Endothelial cell of umbilical vein (primary cell): ENCODE measurements at places on chromosomes 2 and 18. TPM values are rescaled to one million over a fixed set of nuclear protein-coding genes. Genes with fewer than 3 reads are reported as not detected.

GRCh38 chr2:171459498-171459897 is 25.5 kb downstream of the DCAF17 start:
- peaks cover 8% of the 10 kb centered on the region for H3K36me3 ChIP-seq
- H3K27me3 ChIP-seq: no peaks in the 10 kb centered on the region
- H3K27ac ChIP-seq: no peak overlapping the region
- no peaks in the 10 kb centered on the region for H3K4me1 ChIP-seq
- H3K4me3 ChIP-seq: no peak overlapping the region
- no peak for DNase-seq

DNA sequence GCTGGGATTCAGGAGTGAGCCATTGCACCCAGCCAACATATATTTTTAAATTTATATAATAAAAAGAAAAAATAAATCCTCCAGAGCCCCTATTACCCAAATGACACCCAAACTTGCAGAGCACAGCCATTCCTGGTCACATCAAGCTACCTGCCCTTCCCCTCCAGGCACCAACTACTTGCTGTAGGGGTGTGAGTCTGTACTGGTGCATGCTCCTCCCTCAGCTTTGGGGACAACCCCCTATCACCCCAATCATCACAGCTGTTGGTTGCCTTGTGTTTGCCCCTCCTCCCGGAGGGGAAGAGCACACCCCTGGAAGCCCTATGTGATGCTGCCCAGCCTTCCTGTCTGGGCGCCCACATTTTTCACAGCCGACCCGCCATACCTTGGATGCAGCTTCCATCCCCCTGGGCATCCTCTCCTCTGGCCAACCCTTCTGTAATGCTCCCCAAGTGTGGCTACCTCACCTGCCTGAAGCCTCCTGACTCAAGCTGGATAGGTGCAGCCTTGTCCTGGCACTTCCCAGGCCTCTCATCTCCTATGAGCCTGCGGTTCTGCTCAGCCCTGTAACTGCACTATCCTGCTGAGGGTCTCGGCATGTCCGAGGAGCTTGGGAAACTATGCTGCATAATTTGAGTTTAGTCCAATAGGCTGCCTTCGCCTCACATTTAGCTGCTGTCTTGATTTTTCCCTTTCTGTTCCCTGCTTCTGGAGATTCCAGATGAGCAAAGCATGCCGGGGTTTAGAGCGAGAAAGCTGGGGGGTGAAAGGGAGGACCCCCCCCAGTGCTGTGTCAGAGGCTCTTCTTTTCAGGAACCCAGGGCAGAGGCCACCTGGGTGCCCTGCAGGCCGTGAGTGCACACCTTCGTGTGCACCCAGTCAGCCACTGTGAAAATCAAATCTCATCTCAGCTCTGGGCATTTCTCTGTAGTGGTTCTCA is 27.2 kb downstream of the CHST10 start:
- H3K36me3 ChIP-seq: no peaks in the 10 kb centered on the region
- H3K4me3 ChIP-seq: no peak overlapping the region
- DNase-seq: no peak
- H3K27me3 ChIP-seq: no peaks in the 10 kb centered on the region
- no peak overlapping the region for H3K27ac ChIP-seq
- H3K4me1 ChIP-seq: no peaks in the 10 kb centered on the region

GRCh38 chr2:166439078-166439477 is 55.0 kb downstream of the SCN7A start:
- H3K4me1 ChIP-seq: peaks cover 5% of the 10 kb centered on the region
- no peaks in the 10 kb centered on the region for H3K36me3 ChIP-seq
- no peaks in the 10 kb centered on the region for H3K27me3 ChIP-seq
- peak overlapping the region; percentile 65 for H3K27ac ChIP-seq

DNA sequence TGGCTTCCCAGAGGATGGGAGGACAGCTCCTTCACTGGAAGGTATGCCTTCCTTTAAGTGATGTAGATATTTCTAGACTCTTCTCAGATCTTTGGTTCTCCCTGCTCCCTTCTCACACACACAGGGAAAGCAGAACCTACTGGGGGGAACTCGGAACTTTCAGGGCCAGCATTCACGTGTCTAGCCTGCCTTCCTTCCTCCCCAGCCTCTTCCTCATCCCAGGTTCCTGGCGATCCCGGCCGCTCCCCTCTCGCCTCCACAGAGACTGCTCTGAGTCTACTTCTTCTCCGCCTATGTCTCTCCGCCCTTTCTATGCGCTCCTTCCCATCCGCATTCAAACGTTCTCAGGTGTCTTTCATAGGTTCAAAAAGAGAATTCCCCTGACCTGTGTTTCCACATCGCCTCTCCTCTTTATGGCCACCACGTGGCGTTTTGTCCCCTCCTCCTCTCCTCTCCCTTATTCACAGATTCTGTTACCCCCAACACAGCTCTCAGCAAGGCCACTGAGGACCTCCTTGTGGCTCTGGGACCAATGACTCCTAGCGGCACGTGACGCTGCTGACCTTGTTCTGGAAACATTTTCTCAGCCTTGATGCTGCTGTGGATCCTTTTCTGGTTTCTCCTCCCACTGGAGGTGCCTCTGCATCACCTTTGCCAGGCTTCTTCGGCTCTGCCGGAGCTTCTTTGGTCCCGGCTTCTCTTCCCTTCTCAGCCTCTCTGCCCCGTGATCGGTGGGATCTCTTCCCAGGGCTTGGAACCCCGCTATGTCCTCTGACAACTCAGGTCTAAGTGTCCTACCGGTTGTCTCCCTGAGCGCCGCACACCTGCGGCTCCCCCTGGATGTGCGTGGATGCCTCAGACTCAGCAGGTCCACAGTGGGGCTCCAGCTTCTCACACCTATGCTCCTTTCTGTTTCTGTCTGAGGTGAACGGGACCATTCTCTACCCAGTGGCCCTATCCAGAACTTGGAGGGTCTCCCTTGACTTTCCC is 77.5 kb downstream of the VAPA start:
- H3K4me1 ChIP-seq: no peaks in the 10 kb centered on the region
- no peak for DNase-seq
- H3K4me3 ChIP-seq: no peak overlapping the region
- H3K27ac ChIP-seq: no peak overlapping the region

DNA sequence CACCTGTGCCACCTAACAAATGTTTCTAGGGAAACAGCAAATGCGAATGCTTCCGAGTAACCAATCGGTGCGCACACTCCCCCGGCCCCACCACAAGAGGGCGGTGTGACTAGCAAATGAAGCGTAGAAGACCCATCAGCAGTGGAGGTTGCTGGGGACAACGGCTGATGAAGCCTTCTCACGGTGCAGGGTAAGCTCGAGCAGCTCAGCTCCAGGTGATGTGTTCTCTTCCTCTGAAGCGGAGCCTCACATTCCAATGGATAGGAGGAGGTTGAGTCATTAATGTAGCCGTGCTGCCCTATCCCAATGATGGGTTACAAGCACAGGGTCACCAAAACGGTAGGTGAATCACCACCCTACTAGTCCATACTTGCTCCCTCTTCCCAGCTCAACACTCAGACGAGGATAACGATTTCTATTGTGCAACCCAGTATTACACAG is 127.6 kb upstream of the TWIST2 start:
- DNase-seq: peak; percentile 29
- no peaks in the 10 kb centered on the region for H3K36me3 ChIP-seq
- H3K27me3 ChIP-seq: no peaks in the 10 kb centered on the region
- no peaks in the 10 kb centered on the region for H3K4me1 ChIP-seq
- H3K27ac ChIP-seq: no peak overlapping the region

GRCh38 chr18:38644875-38645641 is 1079.5 kb upstream of the CELF4 start:
- no peak for DNase-seq
- no peak overlapping the region for H3K27ac ChIP-seq
- no peaks in the 10 kb centered on the region for H3K4me1 ChIP-seq
- no peaks in the 10 kb centered on the region for H3K36me3 ChIP-seq

The CXCR1 gene
- not detected in 2 replicates for total RNA-seq

GRCh38 chr2:119158563-119159347 is at the start of gene C1QL2:
TSS of gene C1QL2 (minus strand) at chr2:119158751. CDS start at chr2:119158269, 482 bp downstream.
- H3K4me3 ChIP-seq: no peak within 1 kb of the TSS
- no peak for DNase-seq
- peaks cover 51% of the 10 kb centered on the region for H3K27me3 ChIP-seq

The STPG4 gene
- total RNA-seq: 0.21 and 0.53 TPM in 2 replicates

DNA sequence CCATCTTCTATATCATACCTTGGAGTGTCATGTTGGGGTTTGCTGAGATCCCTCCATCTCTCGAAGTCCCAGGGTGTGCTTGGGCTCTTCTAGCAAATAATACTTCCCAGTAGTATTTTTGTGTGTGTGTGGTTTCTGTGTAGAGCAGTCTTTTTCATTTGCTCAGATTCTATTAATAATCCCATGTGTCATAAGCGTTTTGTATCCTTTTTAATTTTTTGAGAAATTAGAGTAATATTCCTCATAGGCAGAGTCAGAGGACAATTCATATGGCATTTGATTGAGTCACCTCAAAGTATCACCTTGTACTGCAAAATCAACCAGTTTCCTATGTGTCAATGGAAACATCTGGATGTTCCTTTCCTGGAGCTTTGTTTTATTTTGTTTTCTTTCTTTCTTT is 37.4 kb upstream of the PPP1R1C start:
- H3K4me1 ChIP-seq: no peaks in the 10 kb centered on the region
- H3K36me3 ChIP-seq: no peaks in the 10 kb centered on the region
- no peaks in the 10 kb centered on the region for H3K27me3 ChIP-seq
- DNase-seq: no peak
- no peak overlapping the region for H3K4me3 ChIP-seq

GRCh38 chr2:240990726-240991377 is 7.6 kb upstream of the SNED1 start:
- peak overlapping the region; percentile 73 for H3K27ac ChIP-seq
- peaks cover 30% of the 10 kb centered on the region for H3K4me1 ChIP-seq
- H3K4me3 ChIP-seq: no peak overlapping the region
- no peaks in the 10 kb centered on the region for H3K27me3 ChIP-seq
- DNase-seq: no peak

DNA sequence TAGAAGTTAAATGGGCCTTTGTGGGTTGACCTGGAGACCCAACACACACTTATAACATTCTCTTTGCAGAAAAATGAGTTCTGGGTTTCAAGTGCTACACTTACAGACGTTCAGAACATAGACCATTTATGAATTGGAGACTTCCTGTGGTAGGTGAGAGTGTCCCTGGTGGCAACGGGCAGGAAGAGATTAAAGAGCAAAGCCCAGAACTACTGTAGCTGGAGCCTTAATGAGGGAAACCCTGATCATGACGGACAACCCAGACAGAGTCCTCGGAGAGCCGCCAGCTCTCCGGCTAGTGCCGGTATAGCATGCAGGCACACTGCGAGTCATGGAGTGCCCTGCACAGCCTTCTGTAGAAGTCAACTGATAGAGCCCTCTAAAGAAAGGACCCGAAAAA is 44.5 kb upstream of the RMDN2 start:
- peaks cover 3% of the 10 kb centered on the region for H3K4me1 ChIP-seq
- peaks cover under 1% of the 10 kb centered on the region for H3K27me3 ChIP-seq
- no peak overlapping the region for H3K4me3 ChIP-seq
- H3K36me3 ChIP-seq: no peaks in the 10 kb centered on the region
- no peak for DNase-seq

The SRD5A2 gene
- not detected in 2 replicates for total RNA-seq

- H3K4me1 ChIP-seq: no peaks in the 10 kb centered on the region
- no peaks in the 10 kb centered on the region for H3K36me3 ChIP-seq
- H3K4me3 ChIP-seq: no peak overlapping the region
- H3K27ac ChIP-seq: no peak overlapping the region
- H3K27me3 ChIP-seq: no peaks in the 10 kb centered on the region
Observed at GRCh38 chr2:12074126-12074844, 327.9 kb downstream of the LPIN1 start.

DNA sequence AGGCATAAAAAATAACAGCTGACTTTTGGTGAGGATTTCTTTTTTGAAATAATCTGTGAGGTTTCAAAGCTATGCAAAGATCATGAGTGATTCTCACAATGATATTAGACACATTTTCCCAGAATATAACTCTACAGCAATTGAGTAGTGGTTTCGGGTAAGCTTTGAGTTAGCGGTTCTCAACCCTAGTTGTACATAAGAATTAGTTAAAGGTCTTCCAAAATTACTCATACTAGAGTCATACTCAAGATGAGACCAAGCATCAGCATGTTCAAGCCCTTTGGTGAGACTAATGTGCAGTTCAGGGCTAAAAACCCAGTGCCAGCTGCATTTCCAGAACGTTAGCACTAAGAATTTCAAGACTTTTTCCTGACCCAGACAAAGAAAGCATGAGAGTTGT is 31.1 kb downstream of the DSG4 start:
- H3K4me3 ChIP-seq: no peak overlapping the region
- H3K27ac ChIP-seq: no peak overlapping the region
- no peaks in the 10 kb centered on the region for H3K27me3 ChIP-seq
- H3K4me1 ChIP-seq: no peaks in the 10 kb centered on the region
- H3K36me3 ChIP-seq: no peaks in the 10 kb centered on the region

DNA sequence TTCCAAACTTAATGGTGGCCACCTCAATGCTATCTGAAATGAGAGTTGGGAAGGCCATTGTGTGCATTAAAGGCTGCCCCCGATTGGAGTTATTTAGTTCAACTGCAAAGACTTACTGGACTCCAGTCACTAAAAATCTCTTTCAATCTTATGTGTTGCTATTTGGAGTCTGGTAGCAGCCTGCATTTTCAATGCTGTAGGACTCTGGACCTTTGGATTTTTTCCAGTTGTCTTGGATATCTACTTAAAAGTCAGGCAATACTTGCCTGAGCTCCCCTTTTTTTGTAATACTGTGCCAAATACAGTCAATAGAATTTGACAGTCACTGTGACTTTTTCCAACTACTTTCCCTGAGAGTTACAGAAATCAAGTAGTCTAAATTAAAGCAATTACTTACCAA is 281.9 kb downstream of the TRIB2 start:
- no peak overlapping the region for H3K4me3 ChIP-seq
- no peaks in the 10 kb centered on the region for H3K27me3 ChIP-seq
- no peak for DNase-seq

GRCh38 chr2:120439637-120440384 is 93.9 kb downstream of the INHBB start:
- H3K27me3 ChIP-seq: peaks cover 32% of the 10 kb centered on the region
- H3K4me3 ChIP-seq: no peak overlapping the region
- no peaks in the 10 kb centered on the region for H3K4me1 ChIP-seq
- no peak overlapping the region for H3K27ac ChIP-seq
- DNase-seq: no peak

DNA sequence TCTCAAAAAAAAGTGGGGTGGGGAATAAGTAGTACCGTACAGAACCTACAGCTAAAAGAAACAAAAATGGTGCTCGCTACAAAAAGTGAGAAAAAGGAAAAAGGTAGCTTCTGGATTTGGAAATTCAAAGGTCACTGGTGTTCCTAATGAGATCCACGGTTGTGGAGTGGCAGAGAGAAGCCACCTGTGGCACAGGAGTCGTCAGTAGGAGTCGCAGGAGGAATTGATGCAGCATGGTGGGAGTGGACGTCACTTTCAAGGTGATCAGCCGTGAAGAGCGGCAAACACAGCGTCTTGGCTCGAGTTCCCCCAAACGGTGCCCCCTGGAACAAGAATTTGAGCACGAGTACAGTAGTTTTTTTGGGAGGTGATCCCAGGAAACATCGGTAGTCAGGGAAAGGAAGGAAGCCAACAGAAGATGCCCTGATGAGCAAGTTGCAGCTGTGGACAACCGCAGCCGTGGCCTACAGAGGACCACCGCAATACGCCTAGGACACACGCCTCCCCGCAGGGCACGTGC is 1.4 kb upstream of the TTL start:
- H3K4me1 ChIP-seq: peaks cover 10% of the 10 kb centered on the region
- no peak overlapping the region for H3K27ac ChIP-seq
- no peaks in the 10 kb centered on the region for H3K27me3 ChIP-seq
- no peak overlapping the region for H3K4me3 ChIP-seq
- no peaks in the 10 kb centered on the region for H3K36me3 ChIP-seq

The ANKRD36C gene
- 92.8 and 108 TPM in 2 replicates for total RNA-seq

The ALPP gene
- not detected in 2 replicates for total RNA-seq

The KRTCAP3 gene
- 4.0 and 4.6 TPM in 2 replicates for total RNA-seq
